EH (cell line): ENCODE measurements at places on chromosomes 1 and 21.

DNA sequence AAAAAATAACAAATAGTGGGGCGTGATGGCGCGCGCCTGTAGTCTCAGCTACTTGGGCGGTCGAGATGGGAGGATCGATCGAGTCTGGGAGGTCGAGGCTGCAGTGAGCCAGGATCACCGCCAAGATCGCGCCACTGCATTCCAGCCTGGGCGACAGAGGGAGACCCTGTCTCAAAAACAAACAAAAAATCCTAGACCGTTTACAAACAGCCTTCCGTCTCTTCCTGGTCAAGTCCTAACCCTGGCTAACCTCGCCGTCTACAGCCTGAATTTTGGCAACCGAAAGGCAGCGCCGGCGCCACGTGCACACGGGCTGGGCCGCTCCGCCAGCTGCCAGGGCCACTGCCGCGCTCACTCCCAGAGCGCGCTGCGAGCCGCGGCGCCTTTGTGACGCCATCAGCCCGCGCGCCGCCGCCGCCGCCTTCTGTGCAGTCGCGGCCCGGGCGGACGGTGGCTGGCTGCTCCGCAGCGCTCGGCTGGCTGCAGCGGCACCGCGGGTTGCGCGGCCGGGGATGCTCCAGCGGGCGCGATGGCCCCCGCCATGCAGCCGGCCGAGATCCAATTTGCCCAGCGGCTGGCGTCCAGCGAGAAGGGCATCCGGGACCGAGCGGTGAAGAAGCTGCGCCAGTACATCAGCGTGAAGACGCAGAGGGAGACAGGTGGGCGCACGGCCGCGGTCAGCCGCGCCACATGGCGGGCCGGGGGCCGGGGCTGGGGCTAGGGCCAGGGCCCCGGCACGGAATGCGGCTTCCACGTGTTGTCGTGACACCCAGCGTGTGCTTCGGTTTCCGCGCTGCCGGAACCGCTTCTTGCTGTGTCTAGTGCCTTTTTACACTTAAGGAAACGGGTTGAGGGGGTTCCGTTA, at the start of the genes HSF2BP and RRP1B:
TSS of gene HSF2BP (minus strand) at position 353 of the 865 bp plus-strand sequence. CDS start 1,392 bp downstream, outside the sequence.
TSS of gene RRP1B (plus strand) at position 425 of the 865 bp plus-strand sequence. CDS start at position 530, 105 bp downstream.
- peak; percentile 83 for DNase-seq

- no peak for DNase-seq
Measured at GRCh38 chr1:209363112-209363511, 220.4 kb upstream of the CAMK1G start.

GRCh38 chr1:37575692-37576091, 19.0 kb downstream of the DNALI1 start:
- DNase-seq = peak; percentile 37

- DNase-seq = no peak
Measured at GRCh38 chr1:208198236-208198635, 45.9 kb downstream of the PLXNA2 start.

DNA sequence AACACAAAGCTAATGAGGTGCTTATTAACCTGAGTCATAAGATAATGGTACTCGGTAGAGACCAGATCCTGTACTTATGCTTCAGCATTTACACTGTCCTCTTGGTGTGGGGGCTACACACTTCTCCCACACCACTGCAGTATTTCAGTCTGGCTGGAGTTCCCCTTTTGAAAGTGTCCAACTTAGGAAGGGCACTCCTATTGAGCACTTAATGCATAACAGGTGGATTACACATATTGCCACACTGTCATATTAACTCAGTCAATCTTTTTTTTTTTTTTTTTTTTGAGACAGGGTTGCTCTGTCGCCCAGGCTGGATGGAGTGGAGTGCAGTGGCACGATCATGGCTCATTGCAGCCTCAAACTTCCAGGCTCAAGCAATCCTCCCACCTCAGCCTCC, 1.5 kb downstream of the GPATCH4 start:
- DNase-seq = no peak
